Mucosa of descending colon (tissue), 3 donors: ENCODE measurements at places on chromosomes 7 and 10. TPM values are rescaled to one million over a fixed set of nuclear protein-coding genes. Genes with fewer than 3 reads are reported as not detected.

Gene NXPH1
- total RNA-seq, result not detected

GRCh38 chr7:114419441-114420272 lies 5.0 kb downstream of the FOXP2 start:
- no peak for DNase-seq

Gene MEIG1
- total RNA-seq, result not detected

- no peak for DNase-seq
These were observed 37.2 kb downstream of the ERLIN1 start for GRCh38 chr10:100148353-100149211.

Gene THAP5
- 26.2 TPM for total RNA-seq

Gene TMEM273
- 7.0 TPM for total RNA-seq

DNA sequence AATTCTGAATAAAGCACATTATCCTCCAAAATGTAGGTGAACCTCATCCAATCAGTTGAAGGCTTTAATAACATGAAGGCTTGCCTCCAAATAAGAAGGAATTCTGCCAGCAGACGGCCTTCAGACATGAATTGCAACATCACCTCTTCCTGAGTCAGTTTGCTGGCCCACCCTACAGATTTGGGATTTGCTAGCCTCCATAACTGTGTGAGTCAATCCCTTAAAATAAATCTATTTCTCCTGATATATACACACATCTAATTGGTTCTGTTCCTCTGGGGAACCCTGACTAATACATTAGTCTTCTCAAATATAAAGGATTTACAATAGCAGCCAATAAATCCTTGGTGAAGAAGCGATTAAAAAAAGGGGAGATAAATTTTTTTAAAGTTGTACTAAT lies 34.8 kb upstream of the OSBPL3 start:
- no peak for DNase-seq

DNA sequence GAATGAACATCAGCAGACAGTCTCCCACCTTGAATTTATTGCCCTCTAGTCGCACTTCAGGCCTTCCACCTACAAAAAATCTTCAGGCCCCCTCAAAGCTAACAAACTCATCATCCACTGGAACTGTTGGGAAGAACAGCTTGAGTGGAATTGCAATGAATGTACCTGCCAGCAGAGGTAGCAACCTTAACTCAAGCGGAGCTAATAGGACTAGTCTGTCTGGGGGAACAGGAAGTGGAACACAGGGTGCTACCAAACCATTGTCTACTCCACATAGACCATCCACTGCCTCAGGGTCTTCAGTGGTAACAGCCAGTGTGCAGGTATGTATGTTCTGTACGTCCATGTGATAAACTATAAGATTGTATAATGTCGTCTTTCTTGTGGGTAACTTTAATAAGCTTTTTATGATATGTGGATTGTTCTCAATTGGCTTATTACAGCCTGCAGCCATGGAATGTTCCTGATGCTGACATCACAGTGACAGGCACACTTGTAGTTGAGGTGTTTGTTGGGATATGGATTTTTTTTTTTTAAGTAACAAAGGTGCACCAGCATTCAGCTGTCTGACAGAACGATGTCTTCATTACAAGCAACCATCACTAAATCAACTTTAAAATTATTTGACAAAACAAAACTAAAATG lies 53.3 kb downstream of the UBN2 start:
- no peak for DNase-seq

- peak; percentile 46 for DNase-seq
These were observed 409.0 kb upstream of the MGMT start for GRCh38 chr10:129057856-129058663.

DNA sequence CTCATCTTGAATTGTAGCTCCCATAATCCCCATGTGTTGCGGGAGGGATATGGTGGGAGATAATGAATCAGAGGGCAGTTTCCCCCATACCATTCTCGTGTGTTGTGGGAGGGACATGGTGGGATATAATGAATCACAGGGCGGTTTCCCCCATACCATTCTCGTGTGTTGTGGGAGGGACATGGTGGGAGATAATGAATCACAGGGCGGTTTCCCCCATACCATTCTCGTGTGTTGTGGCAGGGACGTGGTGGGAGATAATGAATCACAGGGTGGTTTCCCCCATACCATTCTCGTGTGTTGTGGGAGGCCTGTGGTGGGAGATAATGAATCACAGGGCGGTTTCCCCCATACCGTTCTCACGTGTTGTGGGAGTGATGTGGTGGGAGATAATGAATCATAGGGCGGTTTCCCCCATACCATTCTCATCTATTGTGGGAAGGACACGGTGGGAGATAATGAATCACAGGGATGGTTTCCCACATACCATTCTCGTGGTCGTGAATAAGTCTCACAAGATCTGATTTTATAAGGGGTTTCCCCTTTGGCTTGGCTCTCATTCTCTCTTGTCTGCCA lies 271.0 kb downstream of the MAD1L1 start:
- DNase-seq, result no peak

DNA sequence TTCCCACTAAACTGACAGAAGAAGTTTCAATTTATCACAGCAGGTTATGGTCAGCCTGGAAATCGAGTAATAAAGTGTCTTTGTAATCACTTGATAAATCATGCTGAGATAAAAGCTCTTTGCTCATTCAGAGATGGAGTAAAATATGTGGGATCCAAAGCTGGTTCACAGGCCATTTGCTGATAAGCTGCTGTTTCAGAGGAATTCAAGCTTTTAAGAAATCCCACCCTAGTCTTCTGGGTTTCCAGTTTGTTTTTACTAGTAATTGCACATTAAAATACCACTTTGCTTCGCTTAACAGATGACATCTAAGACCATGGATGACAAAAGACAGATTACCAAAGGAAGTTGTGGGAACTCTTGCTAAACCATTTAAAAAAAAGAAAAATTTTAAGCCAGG lies 37.4 kb upstream of the CDK6 start:
- DNase-seq, result no peak

- peak; percentile 77 for DNase-seq
These were observed at the start of gene RAPGEF5 for GRCh38 chr7:22356701-22357310. Gene RAPGEF5 (minus strand): TSS chr7:22357154. CDS start chr7:22357060, 94 bp downstream.

Gene HECW1
- 1.6 TPM for total RNA-seq

DNA sequence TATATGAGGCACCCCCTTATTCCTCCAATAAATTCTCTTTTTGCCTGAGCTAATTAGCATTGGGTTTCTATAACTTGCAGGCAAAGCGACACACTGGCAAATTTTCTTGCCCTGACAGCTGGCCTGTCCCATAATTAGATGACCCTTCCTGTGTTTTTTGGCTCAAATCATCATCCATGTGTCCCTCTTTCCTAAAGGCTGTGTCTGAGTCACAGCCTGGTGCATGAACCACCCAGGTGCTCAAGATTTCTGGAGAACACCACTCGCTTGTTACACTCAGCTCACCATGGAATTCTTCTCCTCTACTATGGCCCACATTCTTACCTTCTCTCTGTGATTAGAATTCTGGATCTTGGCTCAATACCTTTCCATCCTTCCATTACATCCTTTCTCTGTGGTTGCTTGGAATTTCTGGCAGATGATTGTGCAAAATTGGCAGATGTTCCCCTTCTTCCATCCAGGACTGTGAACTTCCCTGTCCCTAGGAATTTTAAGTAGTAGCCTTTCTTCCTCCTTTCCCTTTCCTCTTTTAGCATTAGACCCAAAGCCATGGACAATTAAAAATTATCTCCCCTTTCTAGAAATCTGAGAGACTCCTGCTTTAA lies 116.0 kb upstream of the ANKRD1 start:
- no peak for DNase-seq

- no peak for DNase-seq
These were observed 24.3 kb downstream of the PDZD8 start for GRCh38 chr10:117350909-117351308.
